ENCODE measurements at places on chromosomes 2 and 18. TPM values are rescaled to one million over a fixed set of nuclear protein-coding genes. Genes with fewer than 3 reads are reported as not detected.

- no peak for DNase-seq
These were observed 214.9 kb downstream of the ALPK2 start for GRCh38 chr18:58413667-58414628.

- DNase-seq, result no peak
These were observed 51.3 kb downstream of the ZAP70 start for GRCh38 chr2:97764559-97765263.

The CASP8 gene
- 16.1 TPM for total RNA-seq

The SERPINB2 gene
- not detected for total RNA-seq

The ADRA2B gene
- total RNA-seq, result 1.9 TPM

The ELP2 gene
- 144 TPM for total RNA-seq

GRCh38 chr2:48205137-48205798, 299.0 kb upstream of the FBXO11 start:
- no peak for DNase-seq

The MYCN gene
- total RNA-seq, result 48.4 TPM

The SPATA3 gene
- not detected for total RNA-seq

DNA sequence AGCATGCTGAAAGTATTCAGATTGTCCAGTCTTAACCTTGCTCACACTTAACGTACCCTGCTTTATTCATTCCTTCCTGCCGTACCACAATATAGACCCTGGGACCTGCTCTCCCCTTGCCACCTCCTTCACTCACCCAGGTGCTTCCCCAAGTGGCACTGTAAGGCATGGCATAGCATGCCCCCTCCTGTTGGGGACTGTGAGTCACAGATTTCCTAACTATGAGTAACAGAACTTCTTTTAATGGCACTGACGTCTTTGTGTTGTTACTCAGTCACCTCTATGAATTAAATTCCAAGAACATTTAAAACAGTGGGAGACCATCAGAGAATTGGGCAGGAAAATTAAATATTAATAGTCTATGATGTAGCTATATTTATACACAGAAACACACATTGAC, 117.2 kb downstream of the CTNNA2 start:
- DNase-seq, result no peak

DNA sequence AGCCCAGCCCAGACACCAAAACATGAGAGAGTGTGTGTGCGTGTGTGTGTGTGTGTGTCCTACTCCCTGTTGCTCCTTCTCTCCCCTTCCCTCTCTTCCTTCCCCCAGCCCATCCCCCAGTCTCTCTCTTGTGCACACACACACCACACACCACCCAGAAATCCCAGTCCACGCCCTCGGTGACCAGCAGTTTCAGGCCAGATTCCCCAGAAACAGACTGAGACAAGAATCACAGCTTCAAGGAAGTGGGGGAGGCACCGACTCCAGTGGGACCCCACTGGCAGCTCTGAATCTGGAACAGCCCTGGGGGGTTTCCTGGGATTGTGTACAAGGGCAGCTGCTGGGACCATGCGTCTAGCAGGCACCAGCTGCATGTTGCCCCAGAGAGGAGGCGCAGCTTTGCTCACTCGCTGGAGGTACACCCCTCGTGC, 113.5 kb downstream of the NDUFA10 start:
- peak; percentile 15 for DNase-seq

GRCh38 chr18:1012775-1013174, 108.1 kb downstream of the ADCYAP1 start:
- no peak for DNase-seq

DNA sequence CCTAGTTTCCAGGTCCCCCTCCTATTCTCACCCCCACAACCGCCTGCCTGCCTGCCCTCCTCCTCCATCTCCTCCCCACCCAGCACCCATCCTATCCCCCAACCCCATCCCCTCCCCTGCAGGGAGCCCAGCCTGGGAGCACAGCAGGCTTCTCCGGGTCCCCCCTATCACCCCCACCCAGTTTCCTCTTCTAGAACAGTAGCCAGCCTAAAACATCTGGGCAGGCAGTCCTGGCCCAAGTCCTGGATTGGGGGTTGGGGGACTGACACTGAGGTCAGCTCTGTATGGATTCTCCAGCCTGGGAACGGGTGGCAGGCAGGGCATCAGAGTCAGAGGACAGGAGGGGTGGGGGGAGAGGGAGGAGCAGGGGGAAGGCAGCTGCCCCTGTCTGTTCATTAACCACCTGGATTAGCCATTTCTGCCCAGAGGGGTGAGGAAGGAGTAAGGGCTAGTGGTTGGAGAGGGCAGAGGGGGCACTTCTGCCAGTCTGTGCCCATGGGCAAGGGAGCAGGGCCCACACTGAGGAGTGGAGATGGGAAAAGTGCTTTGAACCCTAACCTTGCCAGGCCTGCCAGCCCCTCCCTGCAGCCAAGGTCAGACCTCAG, 60.0 kb downstream of the TNS1 start:
- no peak for DNase-seq

DNA sequence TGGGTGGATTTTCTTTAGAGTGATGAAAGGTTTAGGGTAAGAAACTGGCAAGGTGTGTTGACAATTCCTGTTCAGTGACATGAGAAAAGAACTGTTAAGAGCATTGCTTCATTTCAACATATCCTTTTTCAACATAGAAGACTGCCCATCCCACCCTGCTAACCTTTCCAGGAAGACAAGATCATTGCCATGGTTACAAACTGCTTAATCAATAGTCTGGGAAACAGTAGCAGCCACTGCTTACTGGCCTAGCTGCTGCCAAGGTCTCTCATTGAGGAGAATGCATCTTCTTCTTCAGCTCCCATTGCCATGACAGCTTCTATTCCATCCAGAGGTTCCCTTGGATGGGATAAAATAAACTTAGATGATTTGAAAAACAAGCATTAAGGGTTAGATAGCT, 212.1 kb downstream of the LRRTM1 start:
- no peak for DNase-seq

The ITGB1BP1 gene
- total RNA-seq, result 12.7 TPM

The NOL4 gene
- 0.07 TPM for total RNA-seq

GRCh38 chr2:119123389-119123788, 35.2 kb downstream of the C1QL2 start:
- no peak for DNase-seq

- no peak for DNase-seq
These were observed 51.9 kb upstream of the CREB1 start for GRCh38 chr2:207477896-207478295.

GRCh38 chr2:233974530-233975071, 57.4 kb downstream of the TRPM8 start:
- no peak for DNase-seq

DNA sequence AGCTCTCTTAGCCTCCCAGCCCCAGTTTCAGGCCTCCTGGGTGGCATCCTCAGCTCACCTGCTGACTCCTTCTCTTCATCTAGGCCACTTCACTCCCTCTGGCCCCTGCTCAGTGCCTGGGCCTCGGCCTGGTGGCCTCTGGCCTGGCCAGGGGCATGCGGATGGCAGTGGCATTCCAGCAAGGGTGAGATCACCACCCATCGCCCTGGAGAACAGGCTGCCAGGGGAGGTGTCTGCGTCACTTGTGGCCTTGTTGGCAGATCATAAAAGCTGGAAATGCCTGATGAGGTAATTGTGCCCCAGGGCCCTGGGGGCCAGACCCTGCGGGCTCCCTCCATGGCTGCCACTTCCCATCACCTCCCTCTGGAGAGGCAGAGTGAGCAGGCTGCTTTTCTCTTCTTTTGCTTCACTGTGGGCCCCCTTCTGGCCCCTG, 72.5 kb upstream of the SMAD2 start:
- no peak for DNase-seq

DNA sequence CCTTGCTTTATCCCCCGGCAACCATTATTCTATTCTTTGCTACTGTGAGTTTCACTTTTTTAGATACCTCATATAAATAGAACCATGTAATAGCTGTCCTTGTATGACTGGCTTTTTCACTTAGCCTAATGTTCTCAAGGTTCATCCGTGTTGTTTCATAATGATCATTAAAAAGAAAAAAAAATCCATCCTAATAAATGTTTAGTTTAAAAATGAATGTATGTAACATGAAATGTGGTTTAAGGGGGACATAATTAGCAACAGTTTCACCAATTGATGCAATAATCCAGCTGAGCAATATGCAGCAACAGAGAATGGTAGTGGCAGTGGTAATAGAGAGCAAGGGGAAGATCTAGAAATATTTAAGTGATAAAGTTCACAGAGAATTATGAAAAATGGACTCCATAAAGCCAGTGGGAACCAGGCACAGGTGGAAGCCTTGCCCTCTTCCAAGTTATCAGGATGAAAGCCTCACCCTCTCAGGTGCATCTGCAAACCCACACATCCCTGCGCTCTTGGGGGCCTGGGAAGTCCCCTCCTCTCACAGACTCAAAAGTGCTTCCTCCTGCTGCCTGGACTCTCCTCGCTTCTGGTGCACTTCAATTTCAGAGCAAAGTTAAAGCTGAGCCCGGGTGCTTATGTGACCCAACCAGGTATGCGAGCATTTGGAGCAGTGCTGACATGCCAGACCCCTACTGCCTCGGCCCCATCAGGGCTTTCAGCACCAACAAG, 1403.3 kb upstream of the SLC39A10 start:
- no peak for DNase-seq

The CHRND gene
- total RNA-seq, result not detected

All from H7 (cell line).